Mesendoderm (in vitro differentiated cells): ENCODE measurements at places on chromosomes 5 and 9.

DNA sequence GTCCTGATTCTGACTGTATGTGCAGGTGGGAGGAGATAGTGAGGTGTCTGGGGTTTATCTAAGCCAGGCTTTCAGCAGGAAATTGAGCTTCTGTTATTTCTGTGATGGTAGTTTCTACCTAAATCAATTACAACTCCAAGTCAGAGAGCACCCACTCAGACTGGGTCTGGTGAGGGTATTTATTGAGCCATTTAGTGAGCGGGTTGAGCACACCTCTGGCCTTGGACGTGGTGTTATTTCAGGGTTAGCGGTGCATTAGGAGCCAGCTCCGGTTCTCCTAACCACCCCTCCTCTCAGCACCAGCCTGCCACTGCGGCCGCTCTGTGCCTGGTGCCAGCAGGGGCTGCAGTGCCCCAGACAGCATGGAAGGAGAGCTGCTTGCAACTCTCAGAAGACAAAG, 238.9 kb downstream of the CACNA1B start:
- H3K27me3 ChIP-seq: no peaks in the 10 kb centered on the region
- no peaks in the 10 kb centered on the region for H3K36me3 ChIP-seq
- DNase-seq: no peak
- no peak overlapping the region for H3K27ac ChIP-seq

DNA sequence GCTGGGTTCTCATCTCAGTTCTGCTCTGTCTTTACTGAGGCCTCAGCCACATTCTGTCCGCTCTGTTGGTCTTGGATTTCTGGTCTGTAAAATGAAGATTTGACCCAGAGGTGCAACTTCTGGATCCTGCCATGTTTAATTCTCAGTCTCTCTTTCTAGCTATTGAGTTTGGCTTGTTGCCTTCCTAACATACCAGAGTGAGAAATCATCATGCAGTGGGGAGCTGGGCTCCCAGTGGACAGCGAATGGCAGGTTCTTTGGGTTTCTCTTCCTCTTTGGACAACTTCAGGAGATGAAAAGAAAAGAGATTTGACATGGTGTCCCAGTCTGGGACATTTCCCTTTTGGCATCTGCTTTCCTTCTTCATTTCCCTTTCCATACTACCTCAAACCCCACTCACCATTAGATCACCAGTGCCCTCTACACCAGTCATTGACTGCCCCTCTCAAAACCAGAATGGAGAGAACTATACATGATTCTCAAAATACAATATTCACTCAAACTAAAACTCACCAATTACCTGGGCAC, 334.7 kb downstream of the ACTL7B start:
- DNase-seq: no peak
- no peaks in the 10 kb centered on the region for H3K27me3 ChIP-seq
- H3K4me3 ChIP-seq: no peak overlapping the region

DNA sequence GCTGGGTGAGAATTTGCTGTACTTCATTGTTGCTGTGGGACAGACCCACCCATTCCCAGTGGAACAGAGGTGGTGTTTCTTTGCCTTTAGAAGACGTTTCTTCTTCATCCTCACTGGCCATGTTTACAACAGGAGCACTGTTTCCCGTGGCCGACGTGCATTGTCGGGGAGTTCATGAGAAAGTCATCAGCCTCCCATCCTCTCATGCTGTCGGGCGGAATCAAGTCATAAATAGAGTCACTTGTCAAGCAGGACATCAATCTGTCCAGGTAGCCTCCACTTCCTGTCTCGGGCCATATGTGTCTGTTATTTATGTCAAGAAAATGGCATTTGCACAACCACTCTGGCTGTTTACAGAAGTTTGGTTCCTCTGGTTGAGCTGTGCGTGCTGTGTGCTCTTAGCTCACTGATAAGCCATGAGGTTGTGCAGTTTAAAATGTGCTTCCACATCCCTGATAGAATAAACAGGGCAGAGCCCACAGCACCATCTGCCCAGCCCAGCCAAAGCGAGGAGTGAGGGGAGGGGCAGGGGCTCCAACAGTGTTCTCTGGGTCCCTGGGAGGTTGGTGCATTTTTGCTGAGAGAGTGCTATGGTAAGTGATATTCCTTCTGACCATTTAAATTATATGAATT, 401.9 kb upstream of the IRX2 start:
- DNase-seq: no peak
- H3K4me3 ChIP-seq: no peak overlapping the region
- no peak overlapping the region for H3K27ac ChIP-seq
- H3K4me1 ChIP-seq: no peaks in the 10 kb centered on the region

GRCh38 chr9:107989544-107989943, 500.0 kb upstream of the KLF4 start:
- no peak for DNase-seq
- H3K4me3 ChIP-seq: no peak overlapping the region
- H3K27ac ChIP-seq: peak overlapping the region; percentile 40
- no peaks in the 10 kb centered on the region for H3K36me3 ChIP-seq

GRCh38 chr9:131276094-131276888, at the start of gene FAM78A:
TSS of gene FAM78A (minus strand) at chr9:131276510. CDS start at chr9:131276179, 331 bp downstream.
- no peaks in the 10 kb centered on the region for H3K36me3 ChIP-seq
- no peak for DNase-seq
- H3K4me3 ChIP-seq: no peak within 1 kb of the TSS
- H3K27me3 ChIP-seq: peaks cover 6% of the 10 kb centered on the region
- no peak within 1 kb of the TSS for H3K27ac ChIP-seq

- H3K36me3 ChIP-seq: no peaks in the 10 kb centered on the region
- H3K27ac ChIP-seq: no peak overlapping the region
- no peak overlapping the region for H3K4me3 ChIP-seq
- peak; percentile 73 for DNase-seq
- no peaks in the 10 kb centered on the region for H3K27me3 ChIP-seq
Observed at GRCh38 chr9:6764950-6765349, 7.2 kb downstream of the KDM4C start.

DNA sequence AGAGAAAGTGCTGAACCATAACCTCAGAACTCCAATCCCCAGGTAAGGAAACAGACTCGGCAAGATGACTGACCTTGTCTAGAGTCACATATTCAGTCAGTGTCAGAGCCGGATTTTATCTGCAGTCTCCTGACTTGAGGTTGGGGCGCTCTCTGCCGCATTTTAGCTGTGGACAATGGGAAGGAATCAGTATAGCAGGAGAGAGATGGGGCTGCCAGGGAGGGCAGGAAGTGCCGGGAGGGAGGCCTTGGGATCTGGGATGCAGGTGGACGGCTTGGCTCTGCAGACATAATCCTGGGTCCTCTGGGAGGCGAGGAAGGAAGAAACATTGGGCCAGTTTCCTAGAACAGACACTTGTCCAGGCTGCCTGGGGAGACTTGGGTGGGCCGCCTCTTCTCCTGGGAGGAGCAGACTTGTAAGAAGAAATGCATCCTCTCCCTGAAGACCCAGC, 39.7 kb upstream of the COL15A1 start:
- H3K27me3 ChIP-seq: no peaks in the 10 kb centered on the region
- H3K4me3 ChIP-seq: no peak overlapping the region
- H3K27ac ChIP-seq: no peak overlapping the region
- no peaks in the 10 kb centered on the region for H3K4me1 ChIP-seq

DNA sequence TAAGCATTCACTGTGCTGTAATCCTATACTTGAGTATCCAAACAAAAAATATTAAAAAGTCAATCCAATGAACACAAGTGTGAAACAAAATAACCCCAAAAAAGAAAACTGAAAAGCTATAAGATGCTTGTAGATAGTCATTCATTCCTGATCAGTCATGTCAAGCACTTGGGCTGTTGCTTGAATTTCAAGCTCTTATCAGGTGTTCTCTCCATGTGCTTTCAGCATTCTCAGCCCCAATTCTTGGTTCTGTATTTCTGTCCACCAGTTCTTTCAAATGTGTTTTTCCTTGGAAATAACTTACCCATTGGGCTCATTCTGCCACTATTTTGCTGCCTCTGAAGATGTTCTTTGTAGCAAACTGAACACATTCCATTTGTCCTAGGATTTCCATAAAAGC, 4.7 kb downstream of the ZFAND5 start:
- H3K36me3 ChIP-seq: no peaks in the 10 kb centered on the region
- DNase-seq: no peak
- H3K4me3 ChIP-seq: no peak overlapping the region
- H3K27ac ChIP-seq: no peak overlapping the region
